ENCODE measurements at places on chromosomes 16 and 17.

GRCh38 chr17:50774225-50774803 lies 7.0 kb upstream of the ANKRD40CL start:
- DNase-seq = no peak

GRCh38 chr17:40782450-40782849 lies at the start of gene KRT27:
KRT27 (minus strand) TSS chr17:40782550; CDS start chr17:40782493, 57 bp downstream.
- DNase-seq = no peak

GRCh38 chr17:45788057-45788456 lies 3.9 kb downstream of the CRHR1 start:
- DNase-seq = no peak

DNA sequence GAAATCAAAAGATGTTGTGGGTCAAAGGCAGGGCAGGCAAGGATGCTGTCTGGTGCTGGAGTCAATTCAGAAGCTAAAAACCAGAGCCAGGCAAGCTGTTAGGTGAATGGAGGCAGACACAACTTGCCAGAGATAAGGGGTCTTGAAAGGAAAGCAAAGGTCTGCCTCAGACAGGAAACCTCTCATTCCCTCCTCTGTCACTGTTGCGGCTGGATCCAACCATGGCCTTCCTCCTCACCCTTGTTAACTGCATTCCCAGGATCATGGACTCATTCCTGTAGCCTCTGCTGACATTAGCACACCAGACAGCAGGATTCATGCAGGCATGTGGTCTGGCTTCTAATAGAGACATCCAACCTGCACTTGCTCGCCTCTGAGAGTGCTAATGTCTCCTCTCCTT lies 186.7 kb upstream of the HS3ST3A1 start:
- DNase-seq = no peak

- no peak for DNase-seq
Measured at GRCh38 chr16:760065-760464, 469 bp upstream of the MSLN start.

GRCh38 chr17:40471846-40472732 lies 28.8 kb downstream of the IGFBP4 start:
- no peak for DNase-seq

Measured in activated CD4-positive, alpha-beta T cell treated with anti-CD3 and anti-CD28 coated beads for 1 hour (primary cell).